Effector CD8-positive, alpha-beta T cell (primary cell): ENCODE measurements at places on chromosomes 3 and 15.

DNA sequence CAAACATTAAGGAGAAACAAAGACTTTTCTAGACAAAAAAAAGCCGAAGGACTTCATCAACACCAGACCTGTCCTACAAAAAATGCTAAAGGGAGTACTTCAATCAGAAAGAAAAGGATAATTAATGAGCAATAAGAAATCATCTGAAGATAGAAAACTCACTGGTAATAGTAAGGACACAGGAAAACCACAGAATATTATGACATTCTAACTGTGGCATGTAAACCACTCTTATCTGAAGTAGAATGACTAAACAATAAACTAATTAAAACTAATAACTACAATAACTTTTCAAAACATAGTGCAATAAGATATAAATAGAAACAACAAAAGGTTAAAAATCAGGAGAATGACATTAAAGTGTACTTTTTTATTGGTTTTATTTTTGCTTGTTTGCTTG lies 584.5 kb upstream of the CCDC54 start:
- DNase-seq: no peak

DNA sequence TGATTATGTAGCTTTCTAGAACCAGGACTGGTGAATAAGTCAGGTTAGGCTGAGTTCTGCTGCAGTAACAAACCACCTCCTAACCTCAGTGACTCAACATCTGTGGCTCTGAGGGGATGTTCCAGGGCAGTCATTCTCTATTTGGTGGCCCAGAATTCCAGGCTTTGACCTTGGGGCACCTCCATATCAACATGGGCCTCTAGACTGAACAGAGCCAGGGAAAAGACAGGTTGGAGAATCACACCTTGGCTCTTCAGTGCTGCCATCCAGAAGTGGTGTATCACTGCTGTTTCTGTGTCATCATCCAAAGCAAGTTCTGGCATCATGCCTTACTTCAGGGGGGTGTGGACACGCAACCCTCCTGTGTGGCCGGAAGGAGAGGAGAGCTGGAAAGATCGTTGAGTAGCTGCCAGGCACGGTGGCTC lies 15.3 kb downstream of the ZBTB47 start:
- DNase-seq: no peak

DNA sequence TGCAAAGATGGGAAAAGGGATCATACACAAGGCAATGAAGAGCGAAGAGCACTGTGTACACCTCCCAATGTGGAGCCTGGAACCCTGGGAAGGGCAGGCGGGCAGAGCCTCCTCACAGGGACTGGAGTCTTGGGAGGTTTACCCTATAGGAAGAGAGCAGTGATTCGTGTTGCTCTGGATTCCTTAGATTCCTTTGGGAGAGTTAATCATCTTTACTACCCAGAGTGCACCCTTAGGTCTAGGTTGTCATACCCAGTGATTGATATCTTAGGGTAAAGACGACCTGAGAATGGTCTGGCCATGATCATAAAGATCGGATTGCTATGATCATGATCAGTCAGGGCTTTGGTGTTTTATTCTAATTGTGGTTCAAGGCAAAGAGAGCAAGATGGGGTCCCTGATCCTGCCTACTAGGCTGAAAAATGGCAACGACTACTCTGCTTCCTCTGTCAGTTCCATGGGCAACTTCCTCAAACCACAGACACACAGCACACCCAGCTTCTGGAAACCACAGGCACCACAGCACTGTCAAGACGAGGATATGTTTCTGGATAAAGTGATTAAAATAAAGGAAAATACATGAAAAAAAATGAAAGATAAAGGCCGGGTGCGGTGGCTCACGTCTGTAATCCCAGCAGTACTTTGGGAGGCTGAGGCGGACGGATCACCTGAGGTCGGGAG lies 20.4 kb upstream of the MAP6D1 start:
- no peak for DNase-seq

DNA sequence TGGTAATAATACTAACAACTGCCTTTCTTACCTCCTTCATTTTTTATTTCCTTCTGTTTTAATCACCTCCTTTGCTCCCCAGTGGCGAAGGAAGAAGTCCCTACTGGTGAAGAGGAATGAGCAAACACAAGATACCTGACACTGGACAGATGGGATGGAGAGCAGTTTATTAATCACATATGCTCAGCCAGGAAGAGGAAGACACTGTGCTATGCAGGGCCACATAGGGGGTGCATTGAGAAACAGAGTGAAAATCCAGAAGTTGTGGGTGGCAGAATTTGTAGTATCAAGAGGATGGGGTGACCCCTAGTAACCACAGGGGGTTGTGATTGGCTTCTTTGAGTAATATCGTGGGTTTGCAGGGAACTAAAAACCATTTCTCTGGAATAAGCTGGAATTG lies 1041.9 kb downstream of the OTOL1 start:
- DNase-seq: no peak

- DNase-seq: no peak
These were observed 39.7 kb upstream of the GLCE start for GRCh38 chr15:69120732-69121131.
